ENCODE measurements at places on chromosomes 4 and X.

DNA sequence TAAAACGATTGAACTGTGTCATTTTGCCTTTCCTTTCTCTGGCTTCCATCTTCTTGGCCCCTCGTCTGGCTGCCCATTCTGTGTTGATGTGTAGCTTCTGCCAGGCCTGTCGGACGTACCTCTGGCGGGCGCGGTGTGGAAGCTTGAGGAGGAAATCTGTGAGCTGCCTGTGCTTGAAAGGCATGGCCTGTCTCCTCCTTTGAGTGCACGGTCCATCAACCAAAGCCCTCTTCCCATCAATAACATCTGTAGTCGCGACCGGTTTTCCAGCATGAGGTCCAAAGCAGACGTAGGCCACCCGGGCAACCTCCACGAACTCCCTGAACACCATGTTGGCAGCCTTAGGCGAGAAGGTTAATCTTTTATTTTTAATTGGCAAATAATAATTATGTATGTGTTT lies 202.7 kb downstream of the CRLF2 start:
- no peak for DNase-seq

GRCh38 chr4:78591404-78591803 lies 39.8 kb downstream of the ANXA3 start:
- no peak for DNase-seq

DNA sequence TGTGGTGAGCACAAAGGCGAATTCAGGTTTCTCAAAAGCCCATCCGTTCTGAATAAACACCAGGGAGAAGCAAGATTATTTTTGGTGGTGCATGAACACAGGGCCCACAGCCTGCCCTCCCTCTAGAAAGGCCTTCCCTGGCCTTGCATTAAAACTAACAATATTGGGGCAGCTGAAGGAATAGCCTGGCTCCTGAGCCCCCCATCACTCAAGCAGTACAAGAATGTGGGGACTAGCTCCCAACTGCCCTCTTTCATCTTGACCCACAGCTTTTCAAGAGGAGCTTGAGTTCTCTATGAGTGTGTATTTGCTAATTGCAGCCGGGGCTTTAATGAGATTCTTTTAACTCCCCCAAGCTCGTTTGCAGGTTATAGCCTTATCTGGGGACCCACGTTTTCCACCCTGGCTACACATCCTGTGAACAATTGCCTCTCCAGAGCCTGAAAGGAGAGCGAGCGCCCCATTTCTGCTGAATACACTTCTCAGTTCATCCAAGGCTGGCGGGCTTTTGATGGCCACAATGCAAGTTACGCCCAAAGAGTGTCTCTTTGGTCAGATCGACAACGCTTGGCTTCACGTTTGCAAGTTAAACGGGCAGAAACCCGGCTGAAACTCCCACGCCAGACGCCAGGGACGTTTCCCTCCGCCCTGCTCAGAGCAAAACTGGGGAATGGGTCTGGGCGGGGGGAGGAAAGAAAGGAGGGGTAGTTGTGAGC lies 4.7 kb upstream of the GSX2 start:
- DNase-seq, result no peak

DNA sequence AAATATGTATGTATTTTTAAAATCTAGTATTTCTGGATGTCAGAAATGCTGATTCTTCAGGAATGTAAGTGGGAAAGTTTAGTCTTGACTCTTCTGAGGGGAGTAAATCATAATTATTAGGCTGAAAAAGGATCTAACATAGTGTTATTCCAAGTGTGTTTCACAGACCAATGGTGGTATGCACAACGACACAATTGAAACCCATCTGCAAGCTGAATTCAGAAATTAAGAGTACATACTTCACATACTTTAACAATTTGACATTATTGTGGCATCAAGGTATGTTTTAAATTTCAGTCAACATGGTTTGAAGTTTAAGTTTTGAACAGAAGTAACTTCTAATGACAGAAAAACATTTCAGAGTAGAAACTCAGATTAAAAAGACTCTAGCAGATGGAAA lies 236.7 kb downstream of the SLC7A11 start:
- no peak for DNase-seq

DNA sequence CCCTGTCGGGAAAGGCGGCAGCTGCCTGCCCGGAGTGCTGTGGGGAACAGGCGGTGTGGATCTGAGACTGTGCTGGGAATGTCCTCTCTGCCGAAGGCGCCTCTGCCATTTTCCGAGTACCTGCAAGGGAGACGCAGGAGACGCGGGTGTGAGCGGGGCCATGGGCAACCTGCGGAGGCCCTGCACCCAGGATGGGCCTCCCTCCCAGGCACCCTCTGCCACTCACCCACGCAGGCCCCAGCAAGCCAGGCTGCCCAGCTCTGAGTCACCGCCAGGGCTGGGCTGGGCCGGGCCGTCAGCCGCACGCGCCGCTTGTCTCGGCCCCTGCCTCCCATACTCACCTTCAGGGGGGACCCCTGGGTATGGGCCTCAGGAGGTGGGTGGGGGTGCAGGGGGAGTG lies 3.5 kb upstream of the FGFR3 start:
- DNase-seq, result no peak

GRCh38 chr4:143095447-143095846 lies 89.3 kb upstream of the USP38 start:
- no peak for DNase-seq

DNA sequence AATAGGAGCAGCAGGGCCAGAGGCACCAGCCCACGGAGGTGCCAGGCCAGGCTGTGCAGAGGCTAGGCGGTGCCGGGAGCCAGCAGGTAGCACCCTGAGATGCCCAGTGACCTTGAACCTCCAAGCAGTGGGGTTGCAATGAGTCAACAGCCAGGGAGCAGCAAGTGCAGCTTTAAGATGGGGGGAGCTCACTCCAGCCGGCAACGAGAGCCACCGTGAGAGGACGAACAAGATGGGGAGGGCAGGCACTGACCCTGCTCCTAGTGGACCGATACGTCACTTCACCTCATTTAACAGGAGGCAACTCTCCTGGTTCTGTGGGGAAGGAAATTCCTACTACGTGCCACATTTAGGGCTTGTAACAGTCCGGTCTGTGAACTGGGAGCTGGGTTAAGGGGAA lies 4.8 kb downstream of the LETM1 start:
- no peak for DNase-seq

DNA sequence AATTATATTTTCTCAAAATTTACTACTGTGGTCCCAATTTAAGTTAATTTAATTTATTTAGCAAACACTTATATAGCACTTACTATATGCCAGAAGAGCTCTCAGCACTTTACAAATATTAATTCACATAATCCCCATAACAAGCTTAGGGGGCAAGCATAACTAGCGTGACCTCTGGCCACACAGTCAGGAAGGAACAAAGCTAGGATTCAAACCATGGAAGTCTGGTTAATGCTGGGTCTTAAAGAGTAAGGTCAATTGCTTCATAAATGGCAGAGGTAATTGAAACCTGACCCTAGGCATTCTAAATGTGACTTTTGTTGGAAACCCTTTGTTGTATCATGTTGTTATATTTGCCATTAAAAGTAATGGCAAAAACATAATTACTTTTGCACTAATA lies 279.5 kb upstream of the EMCN start:
- DNase-seq, result no peak

DNA sequence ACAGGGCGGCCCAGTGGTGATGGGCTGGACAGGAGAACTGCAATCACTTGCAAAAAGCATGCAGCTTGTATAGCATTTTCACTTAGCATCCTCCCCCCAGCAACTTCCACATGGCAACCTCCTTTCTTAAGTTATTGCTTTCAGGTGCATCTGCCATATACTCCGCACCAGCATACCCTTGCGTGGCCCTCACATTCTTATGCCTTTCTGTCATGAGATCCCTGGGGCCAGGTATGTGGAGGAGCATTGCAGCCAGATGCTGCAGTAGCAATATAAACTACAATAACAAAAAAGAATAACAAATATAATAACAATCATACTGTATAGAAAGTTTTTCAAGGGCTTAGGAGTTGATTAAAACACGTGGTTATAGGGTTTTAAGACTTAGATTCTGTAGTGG lies 26.3 kb upstream of the NUDT6 start:
- no peak for DNase-seq

- no peak for DNase-seq
Measured at GRCh38 chr4:159904906-159905305, 802.0 kb downstream of the RAPGEF2 start.

GRCh38 chr4:2875556-2875955 lies 31.9 kb downstream of the ADD1 start:
- no peak for DNase-seq

- DNase-seq, result no peak
Measured at GRCh38 chr4:125084608-125085007, 230.1 kb upstream of the FAT4 start.

GRCh38 chr4:165512424-165512823 lies 133.6 kb downstream of the CPE start:
- no peak for DNase-seq

- no peak for DNase-seq
Measured at GRCh38 chr4:166602068-166602467, 632.2 kb downstream of the SPOCK3 start.

DNA sequence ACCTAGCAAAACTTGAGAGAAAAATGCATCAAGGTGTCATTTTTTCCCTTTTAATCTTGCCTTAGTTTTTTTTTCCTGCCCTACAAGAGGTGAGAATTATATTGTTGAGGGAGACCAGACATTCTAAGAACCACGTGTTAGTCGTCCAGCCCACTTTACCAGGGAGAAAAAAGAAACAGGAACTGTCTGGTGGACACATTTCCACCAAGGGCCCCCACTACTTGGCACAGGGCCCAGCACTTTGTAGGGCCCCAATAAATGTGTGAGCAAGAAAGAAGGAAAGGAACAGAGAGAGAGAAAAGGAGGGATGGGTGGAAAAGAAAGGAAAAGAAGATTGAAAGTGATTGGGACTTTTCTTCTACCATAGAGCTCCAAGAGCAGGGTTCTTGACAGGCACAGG lies 3.9 kb upstream of the EGFL6 start:
- no peak for DNase-seq

GRCh38 chrX:75229774-75230173 lies 44.1 kb upstream of the UPRT start:
- no peak for DNase-seq

DNA sequence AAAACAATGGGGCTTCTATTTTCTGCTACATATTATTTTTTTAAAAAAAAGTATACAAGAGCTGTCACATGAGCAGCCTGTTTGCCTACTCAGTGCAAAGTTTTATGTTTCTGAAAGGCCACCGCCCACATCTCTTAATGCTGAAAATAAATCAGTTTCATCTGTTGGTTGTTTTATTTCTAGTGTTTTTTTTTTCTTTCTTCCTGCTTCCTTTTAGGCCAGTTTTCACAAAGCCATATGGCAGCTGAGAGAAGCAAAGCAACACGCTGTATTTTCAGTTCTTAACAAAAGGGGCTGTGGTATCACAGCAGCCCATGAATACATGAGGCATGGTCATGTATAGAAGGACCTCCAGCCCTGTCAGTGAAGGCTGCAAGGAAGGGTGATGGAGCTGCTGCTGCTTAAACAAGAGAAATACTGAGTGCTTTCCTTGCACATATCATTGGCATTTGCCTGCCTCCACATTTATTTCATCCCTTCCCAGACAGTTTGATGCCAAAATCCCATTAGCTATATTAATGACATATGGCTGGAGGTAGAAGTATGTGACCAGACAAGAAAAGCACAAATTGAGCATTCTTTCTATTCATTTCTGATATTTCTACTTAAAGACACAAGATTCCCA lies 172.5 kb downstream of the PCDH18 start:
- DNase-seq, result no peak

DNA sequence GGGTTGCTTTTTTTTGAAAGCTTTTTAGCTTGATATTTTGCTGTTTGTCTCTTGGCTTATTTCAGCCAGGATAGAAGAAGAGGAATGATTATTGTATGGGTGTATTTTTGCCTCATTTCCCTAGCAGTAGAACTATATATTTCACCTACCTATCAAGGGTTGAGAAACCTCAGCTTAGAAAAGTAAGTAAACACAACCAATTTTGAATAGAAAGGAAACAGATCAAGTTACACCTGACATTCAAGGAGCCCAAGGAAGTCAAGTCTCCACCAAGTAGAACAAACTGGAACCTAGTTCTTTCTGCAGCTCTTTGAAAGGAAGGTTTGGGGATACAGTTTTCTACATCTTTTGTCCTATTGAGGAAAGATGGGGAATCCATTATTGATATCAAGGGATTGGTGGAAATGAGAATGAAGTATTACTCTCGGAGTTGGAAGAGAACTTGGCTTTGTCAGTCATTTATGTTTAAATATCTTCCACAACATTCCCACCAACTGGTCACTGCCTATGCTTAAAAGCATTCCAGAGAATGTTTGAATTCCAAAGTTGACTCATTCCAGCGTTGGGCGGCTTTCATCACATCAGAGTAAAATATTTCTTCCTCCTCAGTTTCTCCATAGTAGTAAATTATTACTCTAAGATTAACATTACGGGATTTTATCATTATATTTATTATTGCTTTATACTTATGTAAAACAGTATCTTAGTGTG lies 207.8 kb upstream of the CNKSR2 start:
- DNase-seq, result no peak

GRCh38 chrX:123436512-123437136 lies 252.5 kb downstream of the GRIA3 start:
- DNase-seq, result no peak

DNA sequence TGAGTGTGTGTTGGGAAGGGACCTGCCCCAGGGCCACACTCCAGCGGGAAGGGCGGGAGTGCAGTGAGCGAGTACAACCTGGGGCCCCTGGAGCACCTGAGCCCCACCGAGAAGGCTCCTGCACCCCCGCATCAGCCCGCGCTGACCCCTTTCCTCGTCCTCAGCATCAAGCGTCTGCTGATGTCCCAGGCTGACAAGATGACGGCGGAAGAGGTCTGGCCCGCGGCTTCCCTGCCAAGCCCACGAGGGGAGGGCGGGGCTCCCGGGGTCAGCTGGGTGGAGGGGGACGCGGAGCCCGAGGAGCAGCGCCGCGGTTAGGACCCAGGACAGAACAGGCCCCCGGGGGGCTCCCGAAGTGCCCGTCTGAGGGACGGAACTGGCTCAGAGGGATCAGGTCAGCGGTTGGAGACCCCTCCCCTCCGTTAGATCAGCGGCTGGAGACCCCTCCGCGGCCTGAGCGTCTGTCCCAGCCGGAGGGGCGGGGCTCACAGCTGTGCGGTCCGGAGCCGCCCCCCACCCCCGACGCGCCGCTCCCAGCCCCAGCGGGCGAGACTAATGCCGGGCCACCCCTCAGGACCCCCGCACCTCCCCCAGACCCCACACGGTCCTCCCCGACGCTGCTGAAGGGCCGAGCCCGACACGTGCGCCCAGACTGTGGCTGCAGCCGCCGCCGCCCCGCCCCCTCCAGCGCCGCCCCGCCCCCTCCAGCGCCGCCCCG lies 6.7 kb downstream of the MYL5 start:
- DNase-seq, result peak; percentile 69

GRCh38 chrX:8084006-8084405 lies 87.1 kb downstream of the VCX2 start:
- no peak for DNase-seq

- no peak for DNase-seq
Measured at GRCh38 chr4:140764785-140765392, 8.7 kb upstream of the TBC1D9 start.

GRCh38 chr4:69025999-69026387 lies 70.3 kb upstream of the UGT2B7 start:
- no peak for DNase-seq

- peak; percentile 3 for DNase-seq
Measured at GRCh38 chr4:123505095-123506010, 108.8 kb downstream of the SPRY1 start.

Data from CD4-positive, alpha-beta T cell treated with Interleukin-17A for 1 hour (primary cell).